Spleen (tissue), 13 donors: ENCODE measurements at places on chromosomes 13 and 19. TPM values are rescaled to one million over a fixed set of nuclear protein-coding genes. Genes with fewer than 3 reads are reported as not detected.

- DNase-seq = no peak
These were observed 70.0 kb downstream of the ZDHHC20 start for GRCh38 chr13:21389124-21389523.

GRCh38 chr13:105428811-105429210 lies 1106.7 kb downstream of the EFNB2 start:
- DNase-seq = no peak

DNA sequence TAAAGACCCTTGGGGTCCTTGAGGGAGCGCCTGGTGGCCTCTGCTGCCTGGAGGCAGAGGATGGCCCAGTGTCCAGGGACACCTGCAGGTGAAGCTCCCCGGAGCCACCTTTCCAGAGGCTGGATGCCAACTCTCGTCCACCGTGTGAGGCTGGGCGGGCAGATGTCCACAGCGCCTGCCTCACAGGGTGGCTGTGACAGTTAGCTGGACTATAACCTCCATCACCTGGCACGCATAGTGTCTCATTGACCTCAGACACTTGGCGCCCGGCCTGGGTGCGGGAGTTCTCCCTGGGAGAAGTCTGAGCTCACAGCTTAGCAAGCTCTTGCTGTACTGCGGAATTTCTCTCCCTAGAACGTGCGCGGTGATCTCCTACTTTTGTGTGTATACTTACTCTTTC lies 9.8 kb downstream of the BICRA start:
- DNase-seq = no peak

GRCh38 chr19:16161840-16162239 lies 11.5 kb downstream of the CIB3 start:
- DNase-seq = no peak

- DNase-seq = no peak
These were observed 378.9 kb downstream of the DLEU7 start for GRCh38 chr13:50464349-50465251.

DNA sequence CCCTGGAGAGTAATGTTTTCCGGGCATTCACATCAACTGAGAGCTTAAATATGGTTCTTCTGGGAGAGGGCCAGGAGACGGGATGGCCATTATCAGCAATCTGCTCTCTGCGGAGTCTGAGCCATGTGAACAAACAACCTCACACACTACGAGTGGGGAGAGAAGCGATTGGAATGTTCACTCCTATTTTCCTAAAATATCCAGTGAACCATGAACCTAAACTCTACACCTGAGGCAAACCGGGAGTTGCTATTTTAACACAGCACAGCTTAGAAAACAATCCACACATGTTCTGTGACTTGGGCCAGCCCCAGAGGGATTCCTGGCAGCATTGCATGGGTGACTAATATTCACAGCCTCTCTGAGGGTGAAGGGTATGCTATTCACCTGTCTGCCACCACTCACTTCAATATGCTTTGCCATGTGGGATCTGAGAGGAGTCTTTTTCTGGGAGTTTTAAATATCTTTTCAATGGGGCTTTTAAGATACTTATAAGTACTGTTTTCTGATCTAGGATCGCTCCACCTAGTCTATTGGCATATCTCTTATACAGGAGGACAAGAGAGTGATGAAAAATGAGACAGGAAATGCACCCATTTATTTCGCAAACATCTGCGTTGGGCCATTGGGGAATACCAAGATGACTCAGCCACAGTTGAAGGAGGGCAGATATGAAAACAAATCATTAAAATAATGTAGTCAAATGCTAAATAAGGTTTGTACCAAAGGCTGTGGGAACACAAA lies 72.6 kb upstream of the SERP2 start:
- no peak for DNase-seq

- DNase-seq = no peak
These were observed 266.7 kb downstream of the SPRY2 start for GRCh38 chr13:80074143-80074752.

- no peak for DNase-seq
These were observed 81.0 kb downstream of the CCNA1 start for GRCh38 chr13:36513266-36513665.

DNA sequence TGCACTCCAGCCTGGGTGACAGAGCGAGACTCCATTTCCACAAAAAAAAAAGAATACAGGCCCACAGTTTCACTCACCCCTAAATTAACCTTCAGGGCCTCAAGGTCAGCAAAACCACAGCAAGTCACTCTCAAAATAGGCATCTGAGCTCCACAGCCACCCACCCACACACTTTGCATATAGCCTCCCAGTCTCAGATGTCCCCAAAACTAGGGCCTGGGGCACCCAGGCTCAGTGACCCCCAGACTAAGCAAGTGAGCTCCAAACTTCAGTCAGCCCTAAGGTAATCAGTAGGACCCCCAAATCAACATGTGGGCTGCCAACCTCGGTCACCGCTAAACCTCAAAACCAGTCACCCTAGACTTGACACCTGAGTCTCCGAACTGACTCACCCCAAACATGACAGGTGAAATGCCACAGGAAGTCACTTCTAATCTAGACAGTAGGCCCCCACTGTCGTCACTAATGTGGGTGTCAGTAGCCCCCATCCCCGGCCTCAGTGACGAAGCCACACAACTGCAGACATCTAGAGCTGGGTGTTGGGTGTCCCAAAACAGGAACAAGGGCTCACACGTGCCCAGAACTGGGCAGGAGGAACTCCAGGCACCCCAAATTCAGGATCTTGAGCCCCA lies 13.9 kb downstream of the RABAC1 start:
- DNase-seq = peak; percentile 93

DNA sequence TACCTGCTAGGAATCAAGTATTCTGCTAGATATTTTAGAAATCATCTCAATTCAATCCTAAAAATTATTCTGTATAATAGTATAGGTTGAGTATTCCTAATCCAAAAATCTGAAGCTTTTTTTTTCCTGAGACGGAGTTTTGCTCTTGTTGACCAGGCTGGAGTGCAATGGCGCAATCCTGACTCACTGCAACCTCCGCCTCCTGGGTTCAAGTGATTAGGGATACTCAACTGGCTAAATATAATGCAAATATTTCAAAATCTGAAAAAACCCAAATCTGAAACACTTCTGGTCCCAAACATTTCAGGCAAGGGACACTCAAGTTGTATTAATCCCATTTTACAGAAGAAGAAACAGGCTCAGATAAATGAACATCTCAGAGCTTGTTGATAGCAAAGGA lies 17.2 kb upstream of the USPL1 start:
- no peak for DNase-seq

FGF22 gene
- 0.20 TPM for polyA plus RNA-seq

IRGC gene
- polyA plus RNA-seq = not detected

ZNF737 gene
- 5.2 TPM for polyA plus RNA-seq

TUBB4A gene
- 2.0 TPM for polyA plus RNA-seq

PINLYP gene
- 6.9 TPM for polyA plus RNA-seq

ZNF208 gene
- 1.0 TPM for polyA plus RNA-seq

C13orf42 gene
- not detected for polyA plus RNA-seq

CERS1 gene
- polyA plus RNA-seq = 0.45 TPM

ZNF528 gene
- 8.3 TPM for polyA plus RNA-seq

S1PR5 gene
- polyA plus RNA-seq = 2.1 TPM
